Stimulated activated CD4-positive, alpha-beta T cell treated with anti-CD3 and anti-CD28 coated beads, Interleukin-1b, Interleukin-23, amount 100 ng/mL, for 48 hours (primary cell): ENCODE measurements at places on chromosomes 7 and 10.

- DNase-seq: no peak
Observed at GRCh38 chr10:35928748-35929147, 286.7 kb upstream of the FZD8 start.

DNA sequence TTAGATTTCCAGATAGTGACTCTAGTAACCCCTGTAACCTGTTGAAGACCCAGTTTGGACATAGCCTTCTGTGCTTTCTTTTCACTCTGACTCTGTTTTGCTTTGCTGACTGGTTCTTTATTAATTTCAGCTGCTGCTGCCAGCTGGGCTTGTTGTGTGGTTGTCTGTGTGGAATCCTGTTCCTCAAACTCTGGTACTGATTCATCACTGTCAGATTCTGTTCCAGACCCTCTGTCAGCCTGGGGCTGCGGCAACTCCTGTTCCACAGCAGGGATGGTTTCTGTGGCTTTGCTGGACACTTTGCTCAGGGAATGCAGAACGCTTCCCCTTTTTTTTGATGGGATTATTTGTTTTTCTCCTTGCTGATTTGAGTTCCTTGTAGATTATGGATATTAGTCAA is 104.9 kb downstream of the SEC23IP start:
- no peak for DNase-seq

GRCh38 chr7:141866974-141867373 is 25.7 kb upstream of the PRSS37 start:
- DNase-seq: no peak

DNA sequence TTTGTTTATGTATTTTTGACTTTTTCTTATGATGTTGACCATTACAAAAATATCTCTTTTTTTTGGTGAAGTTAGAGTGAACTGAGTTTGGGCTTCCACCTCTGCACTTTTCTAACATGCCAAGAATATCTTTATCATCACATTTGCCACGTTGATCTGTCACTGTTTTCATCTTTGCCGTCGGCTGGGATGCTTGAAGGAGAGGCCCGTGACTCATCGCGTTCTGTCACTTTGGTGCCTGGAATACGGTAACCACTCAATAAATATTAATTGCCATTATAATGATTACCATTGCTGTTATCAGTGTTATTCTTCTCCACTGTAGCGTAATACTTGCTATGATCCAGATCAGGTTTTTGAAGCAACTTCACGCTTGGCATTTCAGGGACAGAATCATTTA is 350.8 kb upstream of the PFKP start:
- DNase-seq: no peak

- no peak for DNase-seq
Observed at GRCh38 chr10:34670081-34670480, 145.0 kb downstream of the PARD3 start.

GRCh38 chr10:97067716-97068391 is 117.9 kb downstream of the SLIT1 start:
- DNase-seq: no peak

DNA sequence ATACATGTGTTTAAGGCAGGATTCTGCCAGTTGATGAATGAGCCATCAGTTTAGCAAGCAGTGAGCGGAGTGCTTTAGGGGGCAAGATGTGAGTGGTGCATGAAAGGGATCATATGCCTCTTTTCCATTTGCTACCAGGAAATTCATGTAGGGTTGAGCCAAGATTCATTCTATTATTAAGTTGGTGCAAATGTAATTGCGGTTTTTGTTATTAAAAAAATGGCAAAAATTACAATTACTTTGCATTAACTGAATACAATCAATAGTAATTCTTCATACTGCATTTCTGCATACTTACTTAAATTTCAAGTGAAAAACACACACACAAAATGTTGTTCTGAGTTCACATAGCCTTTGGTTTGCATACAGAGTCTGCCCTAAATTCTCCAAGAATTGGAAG is 30.1 kb upstream of the NAMPT start:
- DNase-seq: no peak

- no peak for DNase-seq
Observed at GRCh38 chr7:127534636-127535035, 50.8 kb downstream of the GCC1 start.

GRCh38 chr10:108465871-108466641 is 1301.5 kb upstream of the SORCS1 start:
- DNase-seq: no peak

DNA sequence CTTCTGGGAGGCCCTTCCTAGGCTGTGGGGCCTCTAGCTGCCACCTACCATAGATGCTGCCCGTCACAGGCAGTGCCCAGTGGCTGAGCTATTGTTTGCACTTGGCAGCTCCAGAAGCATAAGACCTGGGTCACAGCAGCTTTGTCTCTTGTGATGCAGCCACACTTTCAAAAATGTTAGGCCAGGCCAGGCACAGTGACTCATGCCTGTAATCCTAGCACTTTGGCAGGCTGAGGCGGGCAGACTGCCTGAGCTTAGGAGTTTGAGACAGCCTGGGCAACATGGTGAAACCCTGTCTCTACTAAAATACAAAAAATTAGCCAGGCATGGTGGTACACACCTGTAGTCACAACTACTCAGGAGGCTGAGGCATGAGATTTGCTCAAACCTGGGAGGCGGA is 9.5 kb upstream of the KAZALD1 start:
- no peak for DNase-seq

DNA sequence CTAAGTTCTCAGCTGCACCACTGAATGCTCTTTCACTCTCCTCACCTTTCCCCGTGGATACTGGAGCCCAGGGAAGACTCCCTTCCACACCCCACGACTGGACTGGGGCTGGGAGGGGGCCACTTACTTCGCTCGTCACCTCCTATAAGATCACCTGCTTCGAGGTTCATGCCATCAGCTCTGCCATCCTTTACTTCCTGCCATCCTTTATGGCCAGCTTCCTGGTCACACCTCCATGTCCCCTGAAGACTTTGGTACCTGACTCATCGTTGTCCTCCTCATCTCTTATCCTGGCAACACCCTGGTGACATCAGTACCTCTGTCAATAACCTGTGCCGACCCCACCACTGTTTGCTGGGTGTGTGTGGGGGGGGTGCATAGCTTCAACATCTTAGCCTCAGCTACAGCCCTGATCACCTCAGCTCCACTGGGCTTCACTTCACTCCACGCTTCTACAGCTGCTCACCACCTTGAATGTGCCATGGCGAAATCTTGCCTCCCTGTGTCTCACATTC is 8.7 kb upstream of the VDAC2 start:
- DNase-seq: no peak
